ENCODE measurements at places on chromosomes 3 and 15. TPM values are rescaled to one million over a fixed set of nuclear protein-coding genes. Genes with fewer than 3 reads are reported as not detected.

Gene GPR27
- 5.1 TPM for total RNA-seq

GRCh38 chr15:101136381-101137268 lies 115.2 kb downstream of the CHSY1 start:
- DNase-seq = no peak

- no peak for DNase-seq
These were observed 21.0 kb downstream of the MBNL1 start for GRCh38 chr3:152289708-152290107.

GRCh38 chr15:68719672-68720071 lies 101.0 kb downstream of the ANP32A start:
- DNase-seq = no peak

Gene FGD5
- total RNA-seq = 26.1 TPM

DNA sequence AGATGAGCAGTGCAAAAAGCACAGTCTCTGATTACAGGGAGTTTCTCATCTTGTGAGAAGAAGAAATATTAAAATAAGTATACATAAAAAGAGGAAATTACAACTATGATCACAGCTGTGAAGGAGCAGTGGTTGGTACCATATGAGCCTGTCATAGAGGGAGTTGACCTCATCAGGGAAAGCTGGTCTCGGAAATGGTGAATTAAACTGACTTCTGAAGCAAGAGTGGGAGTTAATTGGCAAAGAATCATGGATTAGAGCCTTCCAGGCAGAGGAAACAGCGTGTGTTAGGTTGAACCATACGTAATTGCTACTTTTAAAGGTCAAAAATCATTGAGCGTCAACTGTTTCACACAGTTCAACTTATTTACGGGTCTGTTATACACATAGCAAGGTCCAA lies 539.1 kb downstream of the EDEM1 start:
- DNase-seq = no peak

Gene MUSTN1
- total RNA-seq = 45.2 TPM

Gene TGM4
- total RNA-seq = not detected

DNA sequence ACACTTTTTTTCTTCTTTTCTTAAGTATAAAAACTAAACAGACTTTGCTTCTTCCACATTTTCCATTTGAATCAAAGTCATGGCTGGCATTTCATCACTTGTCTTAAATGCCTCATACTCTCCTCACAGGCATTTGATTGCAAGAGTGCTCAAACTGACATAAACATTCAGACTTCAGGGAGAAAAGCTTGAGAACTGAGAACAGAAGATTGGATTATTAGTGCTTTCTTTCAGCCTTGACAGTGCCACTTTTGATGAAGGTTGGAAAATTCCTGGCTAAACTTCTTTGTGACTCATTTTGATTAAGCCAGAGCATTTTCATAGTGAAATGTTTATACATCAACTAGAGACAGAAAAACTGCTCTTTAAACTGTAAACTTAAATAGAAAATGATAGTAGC lies 544.4 kb downstream of the DIPK2A start:
- DNase-seq = no peak

DNA sequence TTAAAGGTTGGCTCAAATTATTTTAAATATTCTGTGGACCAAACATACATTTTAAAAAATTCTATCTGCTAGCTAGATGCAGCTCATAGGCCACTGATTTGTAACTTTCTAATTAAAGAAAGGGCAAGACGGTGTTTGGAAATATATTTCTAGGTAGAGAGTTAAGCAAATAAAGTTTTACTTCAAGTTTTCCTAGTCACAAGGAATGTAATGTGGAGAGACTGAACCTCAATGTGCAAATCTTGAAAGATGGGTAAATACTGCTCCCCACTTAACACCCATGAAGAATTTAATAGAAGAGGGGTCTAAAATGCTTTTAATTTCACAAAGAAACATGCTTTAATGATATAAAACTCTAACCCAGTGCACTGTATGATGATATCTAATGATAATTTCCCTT lies 175.2 kb downstream of the TIGIT start:
- no peak for DNase-seq

Gene PSTPIP1
- 5.3 TPM for total RNA-seq

GRCh38 chr3:117146571-117146970 lies 437.0 kb downstream of the TUSC7 start:
- no peak for DNase-seq

DNA sequence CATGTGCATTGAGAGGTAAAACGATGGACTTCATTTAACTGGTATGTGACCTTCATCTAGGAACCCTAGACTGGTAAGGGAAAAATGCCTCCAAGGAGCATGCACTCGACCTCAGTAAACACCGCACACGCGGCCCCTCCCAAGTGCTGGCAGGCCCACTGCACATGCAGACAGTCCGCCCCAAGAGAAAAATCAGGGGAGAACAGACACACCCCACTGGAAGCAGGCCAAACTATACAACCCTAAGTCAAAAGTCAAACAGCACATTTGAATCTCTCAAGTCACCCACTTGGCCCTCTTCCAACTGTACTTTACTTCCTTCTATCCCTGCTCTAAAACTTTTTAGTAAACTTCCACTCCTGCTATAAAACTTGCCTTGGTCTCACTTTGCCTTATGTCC lies 250.1 kb upstream of the HES1 start:
- no peak for DNase-seq

- no peak for DNase-seq
These were observed 101.9 kb upstream of the KCNH8 start for GRCh38 chr3:19046440-19046839.

DNA sequence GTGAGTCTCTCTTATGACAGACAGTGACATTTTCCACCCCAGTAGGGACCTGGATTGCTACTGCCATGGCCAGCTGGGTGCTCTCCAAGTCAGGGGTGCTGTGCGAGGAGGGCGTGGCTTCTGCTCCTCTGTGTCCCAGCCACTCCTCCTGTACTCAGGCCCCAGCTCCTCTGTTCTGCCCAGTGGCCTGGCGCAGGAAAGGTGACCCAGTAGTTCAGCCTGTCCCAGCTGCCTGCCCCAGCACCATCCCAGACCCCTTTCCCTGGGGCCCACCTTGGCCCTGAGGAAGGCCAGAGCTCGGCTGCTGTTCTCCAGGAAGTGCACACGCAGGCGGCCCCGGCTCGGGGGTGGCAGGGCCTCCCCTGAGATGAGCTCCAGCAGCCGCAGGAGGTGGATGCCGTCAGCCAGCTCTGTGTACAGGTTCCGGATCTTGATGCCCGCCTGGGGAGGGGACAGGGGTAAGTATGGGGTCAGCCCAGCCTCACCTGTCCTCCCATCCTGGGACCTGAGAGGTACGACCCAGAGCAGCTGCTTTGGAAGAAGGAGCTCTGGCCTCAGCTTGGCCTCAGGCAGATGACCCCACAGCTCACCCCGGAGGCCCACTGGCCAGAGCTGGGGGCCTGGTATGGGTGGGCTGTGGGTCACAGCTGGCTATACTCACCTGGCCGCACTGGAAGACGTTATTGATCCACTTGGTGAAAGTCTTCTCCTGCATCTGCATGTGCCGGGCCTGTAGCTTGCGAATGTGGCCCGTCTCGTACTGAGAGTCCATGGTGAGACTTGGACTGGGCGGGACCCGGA lies 1.0 kb downstream of the SPTBN5 start:
- no peak for DNase-seq

DNA sequence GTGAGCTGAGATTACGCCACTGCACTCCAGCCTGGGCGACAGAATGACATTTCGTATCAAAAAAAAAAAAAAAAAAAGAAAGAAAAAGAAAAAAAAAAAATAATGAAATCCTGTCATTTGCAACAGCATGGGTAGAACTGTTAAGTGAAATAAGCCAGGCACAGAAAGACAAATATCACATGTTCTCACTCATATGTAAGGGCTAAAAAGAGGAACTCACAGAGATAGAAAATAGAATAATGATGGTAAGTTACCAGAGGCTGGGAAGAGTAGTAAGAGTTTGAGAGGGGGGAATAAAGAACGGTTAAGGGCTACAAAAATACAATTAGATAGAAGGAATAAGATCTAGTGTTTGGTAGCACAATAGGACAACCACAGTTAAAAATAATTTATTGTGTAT lies 19.7 kb downstream of the DENND6A start:
- no peak for DNase-seq

Gene POLG
- total RNA-seq = 44.7 TPM

DNA sequence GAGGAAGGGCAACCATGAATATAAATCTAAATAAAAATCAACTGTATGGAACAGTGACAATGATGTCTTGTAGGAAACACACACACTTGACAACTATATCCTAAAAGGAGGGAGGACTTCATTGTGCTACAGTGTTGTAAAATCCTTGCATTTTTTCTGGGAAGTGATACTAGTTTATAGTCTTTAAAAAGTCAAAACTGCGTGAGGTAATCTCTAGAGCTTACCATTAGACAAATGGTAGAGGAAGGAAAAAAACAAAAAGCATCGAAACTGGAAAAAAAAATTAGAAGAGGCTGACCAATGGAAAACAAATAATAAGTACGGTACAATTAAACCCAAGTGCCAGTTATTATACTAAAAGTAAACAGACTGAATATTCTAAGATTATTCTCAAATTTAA lies 38.7 kb downstream of the CHSY1 start:
- DNase-seq = no peak

DNA sequence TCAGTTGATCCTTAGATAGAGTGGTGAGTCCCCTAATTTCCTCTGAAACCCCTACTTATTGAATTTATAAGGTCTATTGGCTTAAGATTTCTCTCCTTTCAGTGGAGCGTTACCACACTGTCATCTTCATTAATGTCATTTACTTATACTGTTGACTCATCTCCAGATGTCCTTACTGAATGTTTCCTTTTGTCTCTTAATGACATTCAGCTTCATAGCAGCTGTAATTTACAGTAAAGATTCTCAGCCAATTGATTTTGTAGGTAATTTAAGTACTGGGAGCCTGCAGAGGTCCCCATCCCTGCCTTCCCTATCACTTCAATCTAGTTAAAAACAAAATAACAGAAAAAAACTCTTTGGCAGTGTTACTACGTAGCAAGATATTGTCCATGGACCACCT lies 18.8 kb downstream of the STX19 start:
- DNase-seq = no peak

- DNase-seq = peak; percentile 77
These were observed 42.3 kb downstream of the ADCY5 start for GRCh38 chr3:123406598-123406997.

GRCh38 chr3:134464064-134464688 lies 21.6 kb downstream of the ANAPC13 start:
- peak; percentile 97 for DNase-seq

Gene ASB14
- 3.4 TPM for total RNA-seq

DNA sequence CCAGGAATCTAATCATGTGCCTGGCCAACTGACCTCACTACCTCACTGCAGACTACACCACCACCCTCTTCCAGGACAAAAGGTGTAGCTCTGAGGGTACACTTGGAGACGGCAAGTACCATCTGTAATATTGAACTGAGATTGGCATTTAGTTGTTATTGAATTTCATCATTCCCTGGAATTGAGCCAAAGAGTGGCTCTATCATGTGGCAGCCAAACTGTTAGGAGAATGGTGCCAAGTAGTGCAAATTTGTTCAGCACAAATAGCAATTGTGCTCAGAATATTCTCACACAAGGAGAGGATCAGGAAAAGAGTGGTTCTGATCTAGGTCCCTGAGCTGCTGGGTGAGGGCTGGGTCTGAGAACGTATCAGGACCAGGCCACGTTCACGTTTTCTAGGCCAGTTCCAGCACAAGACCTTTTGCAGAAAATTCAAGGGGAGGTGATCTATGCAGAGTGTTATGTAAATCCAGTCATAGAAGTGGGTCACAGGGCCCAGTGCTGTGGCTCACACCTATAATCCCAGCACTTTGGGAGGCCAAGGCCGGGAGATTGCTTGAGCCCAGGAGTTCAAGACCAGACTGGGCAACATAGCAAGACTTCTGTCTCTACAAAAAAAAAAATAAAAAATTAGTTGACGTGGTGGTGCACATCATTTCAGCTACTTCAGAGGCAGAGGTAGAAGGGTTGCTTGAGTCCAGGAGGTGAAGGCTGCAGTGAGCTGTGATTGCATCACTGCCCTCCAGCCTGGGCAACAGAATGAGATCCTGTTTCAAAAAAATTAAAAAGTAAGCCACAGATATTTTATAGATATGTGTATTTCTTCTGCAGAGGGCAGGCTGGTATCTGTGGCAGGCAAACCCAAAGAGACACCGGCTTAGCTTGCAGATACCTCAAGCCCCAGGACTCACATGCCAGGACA lies 31.9 kb upstream of the CFAP161 start:
- DNase-seq = no peak

Gene CNTN4
- 34.3 TPM for total RNA-seq

GRCh38 chr15:51947124-51947523 lies 24.5 kb downstream of the LEO1 start:
- no peak for DNase-seq

GRCh38 chr15:73748730-73749129 lies 4.4 kb downstream of the INSYN1 start:
- DNase-seq = no peak
